ENCODE measurements at places on chromosomes 12 and 14.
A peak's percentile ranks its signal among the peaks of the same experiment; 100 is the strongest.

DNA sequence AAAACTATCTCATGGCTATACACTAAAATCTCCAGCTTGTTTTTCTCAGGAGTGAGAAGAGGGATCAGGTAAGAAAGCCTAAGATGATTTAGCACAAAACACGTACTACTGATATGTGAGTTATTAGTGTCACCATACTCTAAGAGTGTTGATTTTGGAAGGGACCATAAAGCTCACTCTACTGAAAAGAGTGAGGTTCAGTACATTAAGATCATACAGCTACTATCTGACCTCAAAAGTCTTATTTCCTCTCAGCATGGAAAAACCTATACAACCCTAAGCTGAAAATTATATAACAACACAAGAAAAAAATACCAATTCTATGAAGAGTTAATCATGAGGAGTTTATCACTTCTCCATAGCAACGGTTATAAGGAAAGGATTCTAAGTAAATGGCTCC lies 19.5 kb downstream of the SNW1 start:
- DNase-seq = no peak

GRCh38 chr12:52690351-52691075 lies 10.3 kb upstream of the KRT1 start:
- no peak for DNase-seq

DNA sequence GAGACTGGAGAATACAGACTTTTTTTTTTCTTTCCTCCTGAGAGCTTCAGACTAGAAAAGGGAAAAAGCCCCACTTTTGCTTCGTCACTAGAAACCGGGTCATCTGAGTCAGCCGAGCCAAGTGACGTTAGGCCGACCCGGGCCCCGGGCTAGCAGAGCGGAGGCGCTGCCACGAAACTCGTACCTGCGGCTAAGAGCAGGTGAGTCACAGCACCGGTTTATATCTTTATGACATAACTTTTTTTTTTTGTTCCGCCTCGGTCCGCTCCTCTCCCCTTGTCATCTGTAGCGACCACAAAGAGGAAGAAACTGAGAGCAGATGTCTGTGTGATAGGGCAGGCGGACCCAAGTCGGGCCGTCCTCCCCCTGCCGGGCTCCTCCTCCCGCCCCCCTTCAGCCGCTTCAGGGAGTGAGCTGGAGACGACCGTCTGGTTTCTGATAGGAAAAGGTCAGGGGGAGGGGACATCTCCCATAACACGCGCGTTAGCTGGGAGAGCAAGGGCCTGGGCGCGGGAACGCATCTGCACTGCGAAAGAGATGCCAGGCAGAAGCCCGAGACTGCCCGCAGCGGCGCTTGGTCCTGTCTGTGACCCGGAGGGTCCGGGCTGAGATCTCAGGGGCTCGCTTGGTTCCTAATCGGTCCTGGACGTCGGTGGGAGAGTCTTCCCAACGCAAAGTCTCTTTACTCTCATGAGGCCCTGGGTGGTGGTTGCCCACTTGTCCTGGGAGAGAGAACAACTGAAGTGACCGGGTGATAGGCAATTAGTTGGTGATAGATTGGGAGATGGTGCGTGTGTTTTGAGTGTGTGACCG lies 586 bp downstream of the TTC6 start:
- no peak for DNase-seq

DNA sequence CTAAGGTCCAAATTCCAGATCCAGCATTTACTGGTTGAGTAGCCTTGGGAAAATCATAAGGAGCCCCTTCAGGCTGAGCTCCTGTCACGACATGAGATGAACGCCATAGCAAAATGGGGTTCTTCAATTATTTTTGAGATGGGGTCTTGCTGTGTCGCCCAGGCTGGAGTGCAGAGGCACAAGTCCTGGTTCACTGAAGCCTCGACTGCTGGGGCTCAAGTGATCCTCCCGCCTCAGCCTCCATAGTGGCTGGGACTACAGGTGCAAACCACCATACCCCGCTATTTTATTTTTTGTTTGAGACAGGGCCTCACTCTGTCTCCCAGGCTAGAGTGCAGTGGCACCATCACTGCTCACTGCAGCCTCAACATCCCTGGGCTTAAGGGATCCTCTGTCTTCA lies 25.7 kb upstream of the GPR68 start:
- DNase-seq = no peak

- DNase-seq = no peak
These were observed 432.6 kb downstream of the C12orf50 start for GRCh38 chr12:87596636-87597035.

GRCh38 chr14:36824854-36825253 lies 163.2 kb downstream of the PAX9 start:
- DNase-seq = no peak

DNA sequence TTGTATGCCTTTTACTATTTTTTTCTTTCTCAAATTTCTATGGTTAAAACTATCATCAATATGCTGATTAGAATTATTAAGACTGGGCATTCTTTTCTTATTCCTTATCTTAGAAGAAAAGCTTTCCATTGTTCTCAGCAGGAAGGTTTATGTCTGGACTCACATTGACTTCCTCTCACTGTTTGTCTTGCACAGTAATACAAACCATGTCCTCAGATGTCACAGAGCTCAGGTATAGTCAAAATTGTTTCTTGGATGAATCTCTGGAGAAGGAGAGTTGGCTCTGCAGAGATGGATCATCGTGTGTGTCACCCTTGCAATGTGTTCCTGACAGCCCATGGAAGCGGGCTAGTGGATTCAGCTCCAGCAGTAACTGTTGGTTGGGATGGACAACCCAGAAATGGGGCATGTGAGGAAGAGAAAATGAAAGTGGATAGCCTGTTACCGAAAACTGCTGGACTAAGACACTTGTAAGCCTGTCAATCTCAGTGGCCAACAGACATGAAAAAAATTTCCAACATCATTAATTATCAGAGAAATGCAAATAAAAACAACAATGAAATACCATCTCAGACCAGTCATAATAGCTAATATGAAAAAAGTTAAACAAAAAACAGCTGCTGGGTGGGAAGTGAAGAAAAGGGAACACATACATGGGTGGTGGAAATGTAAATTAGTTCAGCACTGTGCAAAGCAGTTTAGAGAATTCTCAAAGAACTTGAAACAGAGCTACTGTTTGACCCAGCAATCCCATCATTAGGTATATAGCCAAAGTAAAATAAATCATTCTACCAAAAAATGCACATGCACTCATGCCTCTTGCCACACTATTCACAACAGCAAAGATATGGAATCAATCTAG lies 967.8 kb downstream of the TMEM121 start:
- no peak for DNase-seq

GRCh38 chr12:6430124-6430989 lies 14.4 kb upstream of the CD27 start:
- DNase-seq = no peak

DNA sequence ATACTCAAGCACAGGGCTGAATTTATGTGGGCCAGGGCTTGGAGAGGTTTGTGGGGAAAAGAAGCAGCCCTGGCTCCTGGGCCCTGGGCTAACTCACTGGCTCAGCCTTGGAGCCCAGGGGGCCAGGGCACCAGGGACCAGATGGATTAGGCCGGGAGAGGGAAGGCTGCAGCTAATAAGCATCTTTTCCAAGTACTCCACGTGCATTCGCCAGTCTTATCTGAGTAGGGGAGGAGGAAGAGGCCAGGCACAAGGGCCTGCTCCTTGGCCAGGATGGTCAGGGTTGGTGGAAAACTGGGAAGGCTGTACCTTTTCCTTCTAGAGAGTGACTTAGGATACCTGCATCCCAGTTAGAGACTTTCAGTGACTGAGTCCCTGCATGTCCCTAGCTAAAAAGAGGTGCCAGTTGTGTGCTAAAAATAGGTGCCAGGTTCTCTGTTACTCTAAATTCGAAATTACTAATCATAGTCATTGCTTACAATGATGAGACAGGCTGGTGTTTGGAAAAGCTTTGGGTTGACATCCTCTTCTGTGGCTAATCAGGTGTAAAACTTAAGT lies 1.3 kb downstream of the GLRX5 start:
- DNase-seq = no peak

GRCh38 chr12:25995906-25996305 lies 37.4 kb downstream of the RASSF8 start:
- DNase-seq = no peak

- no peak for DNase-seq
These were observed 14.3 kb downstream of the AGAP2 start for GRCh38 chr12:57724003-57724935.

DNA sequence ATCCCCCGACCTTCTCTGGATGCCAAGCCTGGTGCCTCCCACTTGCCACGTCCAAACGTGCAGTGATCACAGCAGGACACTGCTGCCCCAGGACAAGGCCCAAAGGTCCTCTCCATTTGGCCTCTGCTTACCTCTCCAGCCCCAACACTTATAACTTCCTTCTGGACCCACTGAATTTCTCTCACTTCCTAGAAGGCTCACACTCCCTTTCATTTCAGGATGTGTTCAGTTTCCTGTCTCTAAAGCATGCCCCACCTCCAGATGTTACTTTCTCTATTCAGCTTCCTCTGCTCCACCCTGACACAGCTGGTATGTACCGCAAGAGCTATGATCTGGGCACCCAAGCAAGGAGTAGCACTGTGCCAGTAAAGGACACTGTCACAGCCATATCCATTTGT lies 33.0 kb downstream of the CDKL1 start:
- no peak for DNase-seq

- DNase-seq = no peak
These were observed 141.8 kb downstream of the ZFP36L1 start for GRCh38 chr14:68651075-68651474.

- no peak for DNase-seq
These were observed 115.4 kb upstream of the KRAS start for GRCh38 chr12:25366122-25366521.

GRCh38 chr12:42278128-42278510 lies 40.1 kb upstream of the YAF2 start:
- DNase-seq = no peak

DNA sequence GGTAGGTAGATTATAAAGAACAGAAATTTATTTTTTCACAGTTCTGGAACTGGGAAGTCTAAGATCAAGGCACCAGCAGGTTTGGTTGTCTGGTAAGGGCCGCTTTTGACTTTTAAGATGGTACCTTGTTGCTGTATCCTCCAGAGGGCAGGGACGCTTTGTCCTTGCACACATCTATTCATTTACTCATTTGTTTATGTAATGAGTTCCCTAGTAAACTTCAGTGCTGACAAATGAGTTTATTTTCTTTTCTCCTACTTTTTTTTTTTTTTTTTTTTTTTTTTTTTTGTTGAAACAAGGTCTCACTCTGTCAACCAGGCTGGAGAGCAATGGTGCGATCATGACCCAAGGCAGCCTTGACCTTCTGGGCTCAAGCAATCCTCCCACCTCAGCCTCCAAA lies 195.7 kb downstream of the FBXL14 start:
- DNase-seq = no peak

DNA sequence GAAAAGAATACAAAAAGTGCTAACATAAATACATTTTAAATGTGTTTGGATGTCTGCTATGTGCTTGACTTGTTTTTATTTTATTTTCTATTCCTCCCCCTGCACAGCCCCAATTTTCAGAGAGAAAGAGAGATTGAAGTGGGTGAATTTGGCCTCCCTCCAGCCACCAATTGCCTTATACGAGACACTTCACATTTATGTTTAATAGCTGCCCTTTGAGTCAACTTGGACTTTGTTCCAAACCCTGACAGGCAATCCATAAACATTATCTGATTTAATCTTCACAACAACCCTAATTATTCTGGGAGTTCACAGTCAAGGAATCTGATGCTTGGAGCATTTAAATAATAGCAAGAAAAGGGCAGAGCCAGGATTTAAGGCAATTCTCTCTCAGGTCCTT lies 161.7 kb downstream of the SLC15A4 start:
- no peak for DNase-seq

DNA sequence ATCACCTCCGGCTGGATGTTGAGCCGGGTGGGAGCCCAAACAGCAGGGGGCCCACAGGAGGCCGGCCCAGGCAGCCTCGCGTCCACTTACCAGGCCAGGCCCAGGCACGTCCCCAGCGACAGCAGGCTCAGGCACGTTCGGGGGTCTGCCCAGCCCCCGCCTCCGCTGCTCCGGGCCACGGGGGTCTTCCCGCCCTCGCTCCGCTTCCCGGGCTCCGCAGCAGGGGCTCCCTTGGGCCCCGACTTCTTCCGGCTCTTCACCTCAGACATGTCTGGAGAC lies 216 bp downstream of the IKBIP start:
- peak; percentile 53 for DNase-seq

All from NK-92 treated with Interleukin-12 subunit alpha and Interleukin-12 subunit beta, amount 100 ng/mL, for 24 hours (cell line).